ENCODE measurements at places on chromosomes 11 and 22. TPM values are rescaled to one million over a fixed set of nuclear protein-coding genes. Genes with fewer than 3 reads are reported as not detected.

GRCh38 chr22:33539902-33540751 lies 380.1 kb downstream of the LARGE1 start:
- no peak for DNase-seq

Gene MISFA
- 3.6 TPM for total RNA-seq

GRCh38 chr11:88410056-88410455 lies 72.5 kb upstream of the CTSC start:
- no peak for DNase-seq

DNA sequence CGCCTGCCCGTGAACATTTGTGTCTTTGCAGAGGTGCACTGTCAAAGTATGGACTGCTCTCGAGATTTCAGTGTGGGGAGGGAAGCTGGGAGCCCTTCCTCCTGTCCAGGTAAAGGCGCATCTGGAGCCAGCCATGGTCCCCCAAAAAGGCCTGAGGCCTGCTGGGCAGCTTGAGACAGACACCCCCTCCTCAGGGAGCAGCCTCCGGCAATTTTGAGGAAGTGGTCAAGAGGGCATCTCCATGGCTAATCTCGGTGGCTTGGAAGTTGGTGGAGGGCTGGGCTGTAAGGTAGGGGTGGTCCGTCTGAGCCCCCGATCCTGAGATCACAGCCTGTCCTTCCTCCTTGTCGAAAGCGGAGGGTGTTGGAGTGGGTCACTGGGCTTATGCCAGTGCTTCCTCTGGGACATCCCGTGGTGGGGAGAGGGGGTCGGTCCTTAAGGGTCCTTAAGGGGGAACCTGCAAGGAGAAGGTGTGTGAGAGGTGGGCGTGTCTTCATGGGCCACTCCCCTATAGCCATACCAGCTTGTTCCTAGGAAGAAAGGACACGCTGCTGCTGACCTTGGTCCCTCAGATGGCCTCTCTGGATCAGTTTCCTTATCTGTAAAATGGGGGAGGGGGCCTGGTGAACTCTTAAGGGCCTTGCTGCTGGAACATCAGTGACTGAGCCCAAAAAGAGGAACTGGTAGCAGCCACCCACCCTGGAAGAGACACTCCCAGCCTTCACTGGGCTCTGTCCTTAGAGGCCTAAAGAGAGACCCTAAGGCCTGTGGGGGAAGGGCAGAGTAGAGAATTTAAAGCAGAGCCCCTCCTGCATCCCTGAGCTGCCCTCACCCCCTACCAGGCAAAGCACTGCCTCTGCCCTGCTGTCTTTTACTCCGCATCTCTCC lies 2.6 kb downstream of the KCNC1 start:
- no peak for DNase-seq

Gene CASP5
- total RNA-seq, result not detected

Gene OR2D2
- not detected for total RNA-seq

Gene RAPSN
- not detected for total RNA-seq

DNA sequence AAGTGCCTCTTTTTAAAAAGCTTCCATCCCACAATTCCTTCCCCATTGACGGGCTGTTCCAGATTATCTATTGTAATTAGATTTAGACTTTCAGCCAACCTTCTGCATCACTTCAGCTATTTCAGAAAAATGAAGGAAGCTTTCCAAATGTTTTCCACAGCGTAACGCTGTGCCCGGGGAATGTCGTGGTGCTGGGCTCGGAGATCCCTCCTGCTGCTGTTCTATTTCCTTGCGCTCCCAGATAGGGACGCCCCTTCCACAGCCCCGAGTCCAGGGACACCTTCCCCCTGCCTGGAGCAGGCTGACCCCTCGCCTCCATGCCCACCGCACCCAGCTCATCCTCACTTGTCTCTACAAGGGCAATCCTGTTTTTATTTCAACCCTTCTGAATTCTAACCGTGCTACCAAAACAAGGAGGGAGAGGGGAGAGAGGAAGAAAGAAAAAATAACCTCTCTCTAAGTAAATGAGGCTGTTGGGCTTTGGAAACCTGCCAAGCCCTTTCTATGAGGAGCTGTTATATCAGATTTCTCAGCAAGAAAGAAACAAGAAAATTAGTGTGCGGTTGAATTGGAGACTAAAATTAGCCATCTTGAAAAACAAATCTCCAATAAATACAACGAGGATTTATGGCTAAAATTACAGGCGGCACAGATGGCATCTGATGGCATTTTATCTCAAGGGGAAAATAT lies 366.9 kb downstream of the BRD1 start:
- DNase-seq, result no peak

Gene CARD18
- not detected for total RNA-seq

Gene MMP7
- not detected for total RNA-seq

GRCh38 chr11:77442394-77443053 lies 31.4 kb downstream of the PAK1 start:
- DNase-seq, result no peak

DNA sequence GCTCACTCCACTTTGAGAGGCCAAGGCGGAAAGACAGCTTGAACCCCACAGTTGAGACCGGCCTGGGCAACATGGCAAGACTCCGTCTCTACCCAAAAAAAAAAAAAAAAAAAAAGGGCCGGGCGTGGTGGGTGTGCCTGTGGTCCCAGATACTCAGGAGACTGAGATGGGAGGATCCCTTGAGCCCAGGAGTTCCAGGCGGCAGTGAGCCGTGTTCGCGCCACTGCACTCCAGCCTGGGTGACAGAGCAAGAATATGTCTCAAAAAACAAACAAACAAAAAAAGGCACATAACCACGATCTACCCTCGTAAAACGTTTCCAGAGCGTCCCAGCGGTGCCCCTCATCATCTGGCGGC lies 861 bp upstream of the RAD9A start:
- no peak for DNase-seq

DNA sequence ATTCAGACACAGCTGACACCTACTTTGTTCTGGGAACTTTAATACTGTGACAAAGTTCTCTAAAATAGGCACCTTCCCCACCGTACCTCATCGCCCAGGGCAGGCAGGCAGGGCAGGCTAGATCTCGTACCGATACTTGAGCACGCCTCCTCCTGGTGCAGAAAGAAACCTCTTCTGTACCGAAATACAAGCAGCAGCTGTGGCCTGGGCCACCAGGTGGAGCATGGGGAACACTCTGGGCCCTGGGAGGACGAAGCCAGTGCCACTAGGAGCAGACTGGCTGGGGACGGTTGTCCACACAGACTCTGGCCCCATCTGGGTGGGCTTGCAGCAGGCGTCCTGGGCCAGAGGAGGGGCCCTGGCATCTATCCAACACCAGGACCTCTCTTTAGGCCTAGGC lies 12.8 kb downstream of the PMM1 start:
- peak; percentile 48 for DNase-seq

Gene TOLLIP
- 34.7 TPM for total RNA-seq

- DNase-seq, result no peak
Observed at GRCh38 chr22:37911697-37912096, 5.6 kb downstream of the MICALL1 start.

Measured in cardiac muscle cell (in vitro differentiated cells and primary cell).